Activated T-helper 1 cell treated with Interleukin-2 at 50 U/mL for 16 hours (primary cell): ENCODE measurements at places on chromosomes 6 and 20.

GRCh38 chr6:53070806-53071205 is 5.6 kb downstream of the FBXO9 start:
- no peak for DNase-seq

DNA sequence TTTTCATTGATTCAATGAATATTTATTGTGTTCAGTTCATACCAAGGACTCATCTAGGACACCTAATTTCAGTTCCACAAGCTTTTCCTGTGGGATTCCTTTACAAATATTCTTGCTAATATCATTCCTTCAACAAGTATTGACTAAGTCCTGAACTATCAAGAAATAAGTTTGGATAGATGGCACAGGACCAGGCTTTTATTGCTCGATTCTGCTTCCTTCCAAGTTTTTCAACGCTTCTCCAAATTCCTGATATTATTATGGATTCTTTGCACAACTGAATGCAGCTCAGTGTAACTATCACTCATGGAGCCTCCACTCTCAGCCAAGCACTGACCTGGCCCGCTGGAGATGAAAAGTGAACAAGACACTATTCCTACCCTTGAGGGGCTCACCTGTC is 32.7 kb upstream of the COL21A1 start:
- no peak for DNase-seq

DNA sequence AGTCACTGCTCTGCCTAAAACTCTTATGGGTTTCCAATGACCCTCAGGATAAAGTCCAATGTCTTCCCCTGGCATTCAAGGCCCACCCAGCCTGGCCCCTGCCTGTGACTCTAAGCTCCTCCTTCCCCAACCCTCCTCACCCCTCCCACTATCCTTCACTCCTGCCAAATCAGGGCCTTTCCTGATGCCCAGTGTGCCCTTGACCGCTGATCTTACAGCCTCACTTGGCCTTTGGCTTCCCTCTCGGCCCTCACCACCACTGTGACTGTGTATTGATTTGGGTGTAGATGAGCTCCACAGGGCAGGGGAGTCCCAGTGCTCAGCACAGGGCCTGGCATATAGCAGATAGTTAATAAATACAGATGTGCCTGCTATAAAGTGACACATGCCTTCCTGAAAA is 115.7 kb downstream of the TOX2 start:
- DNase-seq: no peak

- DNase-seq: peak; percentile 10
Observed at GRCh38 chr20:62219992-62220665, at the start of gene HRH3. TSS of gene HRH3 (minus strand) at chr20:62220278. CDS start at chr20:62219970, 308 bp downstream.

GRCh38 chr6:4355241-4355640 is 219.9 kb upstream of the ECI2 start:
- DNase-seq: no peak

DNA sequence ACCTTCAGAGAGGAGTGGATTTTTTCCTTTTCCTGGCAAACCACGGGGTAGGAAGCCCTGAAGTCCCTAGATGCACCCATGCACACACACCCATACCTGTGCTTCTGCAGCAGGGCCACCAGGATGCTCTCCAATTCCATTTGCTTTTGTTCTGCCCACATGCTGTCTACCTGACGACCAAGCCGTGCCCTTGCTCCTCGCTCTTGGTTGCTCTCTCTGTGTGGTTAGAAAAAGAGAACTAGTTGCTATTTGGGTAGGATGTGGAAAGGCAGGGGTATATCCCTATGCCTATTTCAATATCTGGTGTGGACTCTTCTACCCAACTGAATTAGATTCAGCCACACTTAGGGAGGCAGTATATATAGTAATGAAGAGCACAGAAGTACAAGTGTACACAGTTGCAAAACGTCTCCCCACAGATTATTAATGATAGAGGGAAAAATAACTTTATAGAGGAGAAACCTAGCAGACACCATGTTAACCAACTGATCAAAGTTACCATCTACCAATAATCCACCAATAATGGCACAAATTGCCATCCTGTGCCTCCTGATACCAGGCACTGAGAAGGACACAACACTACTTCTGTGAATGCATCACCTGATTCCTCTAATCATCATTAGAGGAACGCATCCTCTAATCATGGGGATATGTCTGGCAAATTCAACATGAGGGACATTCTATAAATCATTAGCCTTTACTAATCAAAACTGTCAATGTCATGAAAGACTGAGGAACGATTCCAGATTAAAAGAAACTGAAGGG is 7.3 kb downstream of the GHRH start:
- no peak for DNase-seq

DNA sequence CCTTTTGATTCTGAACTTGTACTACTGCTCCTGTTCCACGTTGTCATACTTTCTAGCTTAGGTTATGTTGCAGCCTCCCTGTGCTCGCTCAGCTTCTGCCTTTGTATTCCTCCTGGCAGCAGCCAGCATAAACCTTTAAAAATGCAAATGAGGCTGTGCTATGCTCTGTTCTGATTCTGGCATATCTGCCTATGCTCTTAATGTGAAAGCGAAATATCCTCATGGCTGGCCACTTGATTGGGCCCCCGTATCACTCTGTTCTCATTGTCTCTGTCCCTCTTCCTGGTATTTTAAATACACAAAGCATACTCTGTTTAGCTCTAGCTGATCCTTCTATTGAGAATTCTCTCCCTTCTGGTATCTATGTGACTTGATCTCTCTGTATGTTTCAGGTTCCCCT is 139.0 kb downstream of the JARID2 start:
- no peak for DNase-seq

- no peak for DNase-seq
Observed at GRCh38 chr6:9168669-9169068, 733.3 kb upstream of the SLC35B3 start.

DNA sequence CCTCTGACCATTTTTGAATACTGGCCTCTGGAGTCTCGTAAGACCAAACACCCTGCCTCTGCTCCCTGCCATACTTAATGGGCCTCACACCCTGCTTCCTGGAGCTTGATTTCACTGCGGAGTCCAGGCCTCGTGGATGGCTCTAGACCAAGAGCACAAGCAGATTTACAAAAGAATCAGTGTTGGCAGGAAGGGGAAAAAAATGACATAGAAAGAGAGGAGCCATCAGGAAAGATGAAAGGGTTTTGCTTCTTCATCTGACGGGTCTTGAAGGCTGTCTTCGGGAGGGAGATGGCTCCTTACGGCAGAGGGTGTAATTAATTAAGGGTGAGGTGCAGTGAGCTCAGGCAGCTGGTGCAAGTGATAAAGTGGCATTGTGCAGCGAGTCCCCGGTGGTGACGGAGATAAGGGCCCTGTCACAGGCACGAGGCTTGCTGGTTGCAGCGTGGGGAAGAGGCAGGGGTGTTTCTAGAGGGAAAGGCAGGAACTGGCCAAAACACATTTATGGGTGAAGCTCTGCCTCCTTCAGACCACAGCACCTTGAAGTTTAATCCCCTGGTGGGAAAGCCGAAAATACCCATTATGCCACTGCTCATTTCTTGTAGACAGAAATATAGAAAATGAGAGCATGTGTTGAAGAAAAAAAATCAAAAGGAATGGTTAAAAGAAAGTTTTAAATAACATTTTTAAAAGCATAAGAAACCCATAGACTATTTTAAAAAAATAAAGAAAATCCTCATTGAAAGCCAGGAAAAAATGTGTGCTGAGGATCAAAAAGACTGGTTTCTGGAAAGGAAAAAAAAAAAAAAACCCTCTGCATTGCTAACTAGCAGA is 128.6 kb upstream of the LRFN2 start:
- no peak for DNase-seq

DNA sequence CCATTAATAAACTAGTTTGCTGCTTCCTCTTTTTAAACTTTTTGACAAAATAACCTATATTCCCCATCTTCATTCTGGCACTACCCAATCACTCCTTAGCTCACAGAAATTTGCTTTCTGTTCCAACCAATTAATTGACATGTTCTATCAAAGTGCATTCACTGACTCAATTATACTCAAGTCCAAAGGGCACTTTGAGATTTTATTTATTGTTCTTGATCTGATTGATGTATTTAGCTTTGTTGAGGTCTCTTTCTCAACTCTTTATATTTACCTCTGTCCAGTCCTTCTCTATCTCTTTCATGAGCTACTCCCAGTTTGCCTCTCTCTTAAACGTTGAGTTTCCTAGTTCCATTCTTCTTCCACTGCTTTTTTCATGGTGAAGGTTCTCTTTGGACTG is 104.4 kb upstream of the TENT5A start:
- no peak for DNase-seq

DNA sequence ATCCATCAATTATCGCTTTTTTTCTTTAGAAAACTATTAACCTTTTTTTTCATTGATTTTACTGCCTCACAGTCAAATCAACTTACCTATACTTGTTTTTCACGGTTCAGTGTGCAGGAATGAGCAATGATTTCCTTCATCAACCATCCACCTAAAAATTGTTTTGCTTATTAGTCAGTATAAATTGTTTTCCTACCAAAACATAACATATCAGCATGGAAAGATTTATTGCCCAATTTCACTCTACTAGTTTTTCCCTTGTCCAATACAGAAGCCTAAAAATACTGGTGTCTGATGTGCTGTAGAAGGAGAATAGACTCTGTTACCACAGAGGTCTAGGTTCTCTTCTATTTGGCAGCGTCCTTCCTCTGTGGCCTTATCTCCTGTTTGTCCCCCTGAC is 558.2 kb upstream of the CITED2 start:
- no peak for DNase-seq

GRCh38 chr6:152695372-152696045 is 2.2 kb upstream of the MYCT1 start:
- DNase-seq: no peak

GRCh38 chr6:45877970-45878590 is 137.6 kb downstream of the CLIC5 start:
- DNase-seq: no peak

GRCh38 chr6:160272707-160273106 is 14.1 kb upstream of the SLC22A2 start:
- DNase-seq: no peak

- no peak for DNase-seq
Observed at GRCh38 chr6:144265061-144265357, 20.1 kb upstream of the UTRN start.

DNA sequence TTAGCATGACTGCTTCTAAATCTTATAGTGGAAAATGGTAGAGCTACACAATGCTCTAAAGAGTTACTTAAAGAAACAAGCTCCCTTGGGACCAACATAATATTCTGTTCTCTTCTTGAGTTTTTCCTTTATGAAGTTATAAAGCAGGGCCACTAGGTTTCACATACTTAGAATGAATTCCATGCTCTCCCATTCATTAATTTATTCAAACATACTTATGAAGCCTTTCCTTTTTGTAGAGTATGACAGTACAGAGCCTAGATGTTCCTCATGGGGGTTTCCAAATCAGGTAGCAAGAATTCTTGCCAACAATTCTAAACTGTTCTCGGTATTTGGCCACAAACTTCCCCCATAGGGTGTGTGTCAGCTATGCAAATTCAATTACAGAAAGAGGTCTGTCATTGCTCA is 20.6 kb upstream of the FABP7 start:
- no peak for DNase-seq

DNA sequence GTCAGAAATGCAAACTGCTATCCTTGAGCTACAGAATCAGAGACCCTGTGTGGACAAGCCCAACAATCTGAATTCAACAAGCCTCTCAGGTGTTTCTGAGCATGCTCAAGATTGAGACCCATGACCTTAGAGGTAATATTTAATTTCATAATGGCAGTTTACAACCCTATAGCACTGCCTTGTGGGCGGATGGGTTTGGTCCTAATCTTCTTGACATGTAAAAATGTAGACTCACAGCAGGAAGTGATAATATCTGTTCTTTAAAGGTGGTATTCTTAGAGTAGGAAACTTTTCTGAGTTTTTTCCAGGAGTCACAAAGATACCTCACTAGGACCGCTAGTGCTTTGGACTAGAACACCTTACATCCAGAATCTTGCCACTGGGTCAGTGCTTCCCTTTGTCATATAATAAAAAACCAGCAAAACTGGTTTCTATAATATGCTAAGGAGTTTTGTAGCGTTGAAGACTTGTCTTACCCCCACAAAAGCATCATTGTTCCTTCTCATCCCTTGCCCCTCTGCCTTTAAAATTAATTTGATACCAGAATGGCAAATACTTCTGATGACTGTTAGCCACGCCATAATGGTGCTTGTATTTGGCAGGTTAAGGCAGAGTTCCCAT is 52.6 kb downstream of the E2F3 start:
- DNase-seq: no peak

- DNase-seq: no peak
Observed at GRCh38 chr20:23634044-23634801, 3.5 kb downstream of the CST3 start.

- peak; percentile 68 for DNase-seq
Observed at GRCh38 chr6:34237722-34238584, 1.3 kb downstream of the HMGA1 start.

GRCh38 chr6:46473881-46474280 is 17.4 kb downstream of the RCAN2 start:
- no peak for DNase-seq

- DNase-seq: no peak
Observed at GRCh38 chr6:27096834-27097511, 150.5 kb upstream of the PRSS16 start.

GRCh38 chr6:164928057-164928727 is 381.2 kb downstream of the C6orf118 start:
- DNase-seq: no peak

- DNase-seq: no peak
Observed at GRCh38 chr20:421685-422250, 13.7 kb downstream of the RBCK1 start.

GRCh38 chr6:128161839-128162238 is 261.0 kb upstream of the THEMIS start:
- no peak for DNase-seq

DNA sequence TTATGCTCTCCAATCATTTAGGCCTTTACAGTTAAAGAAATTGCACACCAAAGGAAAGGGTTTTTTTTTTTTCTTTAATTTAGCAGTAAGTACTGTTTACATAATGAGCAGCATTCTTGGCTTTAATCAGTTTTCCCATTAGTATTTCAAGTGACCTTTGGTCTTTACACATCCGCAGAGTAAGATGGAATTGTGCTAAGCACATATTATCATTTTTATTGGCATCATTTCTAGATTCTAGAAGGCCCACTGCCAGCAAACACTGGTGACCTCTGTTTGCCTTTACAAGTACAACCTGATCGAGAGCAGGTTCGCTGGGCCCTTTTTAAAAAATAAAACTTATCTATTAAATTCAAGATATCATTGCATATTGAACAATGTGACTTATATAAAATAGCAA is 104.3 kb downstream of the ADGRG6 start:
- no peak for DNase-seq

DNA sequence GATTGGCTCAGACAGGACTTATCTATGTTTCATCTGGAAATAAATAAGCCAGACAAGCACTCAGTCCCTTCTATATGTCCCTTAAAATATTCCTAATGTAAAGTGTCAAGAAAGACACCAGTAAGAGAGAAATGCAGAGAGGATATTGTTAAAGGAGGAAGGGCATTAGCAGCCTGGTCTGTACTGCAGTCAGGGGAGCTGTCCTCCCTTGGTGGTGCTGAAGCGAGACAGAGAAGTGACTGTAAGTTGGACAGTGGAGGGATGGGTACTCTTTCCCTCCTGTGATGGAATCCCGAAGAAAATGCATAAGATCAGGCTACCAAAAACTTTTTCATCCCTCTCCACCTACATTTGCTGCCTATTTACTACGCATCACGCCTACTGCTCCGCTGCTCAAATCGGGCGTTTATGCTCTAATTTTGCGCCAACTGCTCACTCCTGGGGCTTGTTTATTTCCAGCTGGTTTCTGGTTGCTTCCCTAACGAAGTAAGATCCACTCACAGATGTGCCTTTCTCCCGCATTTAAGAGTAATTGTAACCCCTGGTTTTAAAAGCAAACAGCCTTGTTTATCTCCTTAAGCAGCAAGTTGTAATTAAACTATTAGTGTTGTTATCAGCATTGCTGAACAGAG is 35.2 kb downstream of the PHACTR1 start:
- DNase-seq: no peak
